CMK (cell line): ENCODE measurements at places on chromosomes 7 and 10.

DNA sequence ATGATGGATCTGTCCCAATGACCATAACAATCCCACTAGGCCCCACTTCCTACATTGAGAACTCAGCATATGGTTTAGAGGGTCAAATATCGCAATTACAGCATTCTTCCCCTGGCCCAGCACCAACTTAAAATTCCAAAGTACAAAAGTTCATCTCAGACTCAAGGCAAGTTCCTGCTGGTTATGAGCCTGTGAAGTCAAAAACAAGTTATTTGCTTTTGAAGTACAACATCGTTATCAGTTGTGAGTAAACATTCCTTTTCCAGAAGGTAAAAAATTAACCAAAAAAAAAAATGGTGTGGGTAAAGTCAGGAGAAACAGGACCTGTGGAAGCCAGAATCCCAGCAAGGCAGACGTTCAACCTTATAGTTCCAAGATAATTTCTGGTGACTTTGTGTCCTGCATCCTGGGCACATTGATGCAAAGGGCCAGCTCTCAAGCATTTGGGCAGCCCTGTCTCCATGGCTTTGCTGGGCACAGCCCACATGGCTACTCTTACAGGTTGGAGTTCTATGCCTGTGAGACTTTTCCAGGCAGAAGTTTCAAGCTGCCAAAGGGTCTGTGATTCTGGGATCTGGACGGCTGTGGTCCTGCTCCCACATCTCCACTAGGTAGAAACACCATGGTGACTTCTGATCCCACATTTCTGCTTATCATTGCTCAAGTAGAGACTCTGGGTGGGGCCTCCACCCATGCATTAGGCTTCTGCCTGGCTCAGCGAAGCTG, 37.5 kb downstream of the AKR1C8 start:
- DNase-seq, result no peak

DNA sequence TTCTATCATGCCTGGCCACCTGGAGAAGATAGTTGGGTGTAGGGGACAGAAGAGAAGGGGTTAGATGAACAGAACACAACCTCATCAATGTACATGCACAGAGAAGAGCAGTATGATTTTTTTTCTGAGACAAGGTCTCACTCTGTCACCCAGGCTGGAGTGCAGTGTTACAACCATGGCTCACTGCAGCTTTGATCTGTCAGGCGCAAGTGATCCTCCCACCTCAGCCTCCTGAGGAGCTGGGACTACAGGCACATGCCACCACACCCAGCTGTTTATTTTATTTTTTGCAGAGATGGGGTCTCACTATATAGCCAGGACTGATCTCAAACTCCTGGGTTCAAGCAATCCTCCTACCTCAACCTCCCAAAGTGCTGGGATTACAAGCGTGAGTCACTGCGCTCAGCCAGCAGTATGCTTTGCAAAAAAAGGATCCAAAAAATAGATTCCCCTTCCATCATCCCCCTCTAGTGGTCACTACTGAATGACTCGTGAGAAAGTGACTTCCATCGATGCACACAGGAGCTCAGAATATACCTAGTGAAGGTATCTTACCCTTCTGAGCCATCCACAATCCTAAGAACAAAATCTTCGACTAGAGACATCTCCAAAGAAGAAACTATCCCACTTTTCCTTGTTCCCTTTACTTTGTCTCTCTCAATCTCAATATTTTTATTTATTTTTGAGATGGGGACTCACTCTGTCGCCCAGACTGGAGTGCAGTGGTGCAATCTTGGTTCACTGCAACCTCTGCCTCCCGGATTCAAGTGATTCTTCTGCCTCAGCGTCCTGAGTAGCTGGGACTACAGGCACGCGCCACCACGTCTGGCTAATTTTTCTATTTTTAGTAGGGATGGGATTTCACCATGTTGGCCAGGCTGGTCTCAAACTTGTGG, 21.0 kb downstream of the ZCWPW1 start:
- no peak for DNase-seq

GRCh38 chr7:22385326-22385725, 28.4 kb upstream of the RAPGEF5 start:
- no peak for DNase-seq

GRCh38 chr7:39199006-39199405, 221.3 kb downstream of the POU6F2 start:
- DNase-seq, result no peak

DNA sequence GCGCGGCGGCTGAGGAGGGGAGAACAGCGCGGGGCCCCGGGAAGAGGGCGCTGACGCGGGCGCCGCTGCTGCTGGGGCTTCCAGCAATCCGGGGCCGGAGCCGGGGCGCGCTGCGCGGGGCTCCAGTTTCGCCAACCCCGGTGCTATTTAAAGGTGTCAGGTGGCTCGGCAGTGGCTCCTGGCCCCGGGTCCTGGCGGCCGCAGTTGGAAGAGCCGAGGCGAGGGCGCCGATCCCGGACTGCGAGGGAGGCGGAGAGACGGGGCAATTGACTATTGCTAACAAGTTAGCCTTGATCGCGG, 347 bp downstream of the LBX1 start:
- DNase-seq, result no peak

DNA sequence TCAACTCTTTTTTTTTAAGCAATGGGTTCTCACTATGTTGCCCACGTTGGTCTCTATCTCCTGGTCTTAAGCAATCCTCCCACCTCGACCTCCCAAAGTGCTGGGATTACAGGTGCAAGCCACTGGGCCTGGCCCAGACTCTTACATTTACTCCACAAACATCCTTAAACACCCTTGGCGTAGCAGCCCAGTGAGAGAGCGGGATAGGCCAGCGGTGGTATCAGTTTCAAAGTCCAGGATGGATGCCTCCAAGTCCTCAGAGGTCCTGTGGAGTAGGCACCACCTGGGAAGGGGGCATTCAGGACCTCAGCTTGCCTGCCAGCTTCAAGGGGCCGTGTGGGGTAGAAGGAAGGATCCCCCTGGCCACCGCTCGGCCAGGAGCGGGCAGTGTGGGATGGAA, 18.1 kb upstream of the VPS37D start:
- no peak for DNase-seq

DNA sequence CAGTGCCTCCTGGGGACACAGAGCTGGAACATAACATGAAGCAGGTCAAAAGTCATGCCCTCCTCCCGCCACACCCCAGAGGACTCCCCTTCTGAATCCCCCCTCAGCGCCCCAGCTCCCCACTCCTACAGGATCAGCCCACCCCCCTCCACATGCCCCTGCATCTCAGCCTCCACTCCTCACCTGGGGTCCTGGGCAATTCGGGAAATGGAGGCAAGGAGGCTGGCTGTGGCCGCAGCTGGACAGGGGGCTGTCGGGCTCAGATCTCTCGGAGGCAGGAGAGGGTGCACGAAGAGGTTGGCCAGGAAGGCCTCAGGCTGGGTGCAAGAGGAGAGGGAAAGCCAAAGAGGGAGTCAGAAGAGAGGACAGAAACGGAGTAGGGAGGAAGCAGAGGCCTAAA, 7.8 kb downstream of the ATG9B start:
- no peak for DNase-seq

DNA sequence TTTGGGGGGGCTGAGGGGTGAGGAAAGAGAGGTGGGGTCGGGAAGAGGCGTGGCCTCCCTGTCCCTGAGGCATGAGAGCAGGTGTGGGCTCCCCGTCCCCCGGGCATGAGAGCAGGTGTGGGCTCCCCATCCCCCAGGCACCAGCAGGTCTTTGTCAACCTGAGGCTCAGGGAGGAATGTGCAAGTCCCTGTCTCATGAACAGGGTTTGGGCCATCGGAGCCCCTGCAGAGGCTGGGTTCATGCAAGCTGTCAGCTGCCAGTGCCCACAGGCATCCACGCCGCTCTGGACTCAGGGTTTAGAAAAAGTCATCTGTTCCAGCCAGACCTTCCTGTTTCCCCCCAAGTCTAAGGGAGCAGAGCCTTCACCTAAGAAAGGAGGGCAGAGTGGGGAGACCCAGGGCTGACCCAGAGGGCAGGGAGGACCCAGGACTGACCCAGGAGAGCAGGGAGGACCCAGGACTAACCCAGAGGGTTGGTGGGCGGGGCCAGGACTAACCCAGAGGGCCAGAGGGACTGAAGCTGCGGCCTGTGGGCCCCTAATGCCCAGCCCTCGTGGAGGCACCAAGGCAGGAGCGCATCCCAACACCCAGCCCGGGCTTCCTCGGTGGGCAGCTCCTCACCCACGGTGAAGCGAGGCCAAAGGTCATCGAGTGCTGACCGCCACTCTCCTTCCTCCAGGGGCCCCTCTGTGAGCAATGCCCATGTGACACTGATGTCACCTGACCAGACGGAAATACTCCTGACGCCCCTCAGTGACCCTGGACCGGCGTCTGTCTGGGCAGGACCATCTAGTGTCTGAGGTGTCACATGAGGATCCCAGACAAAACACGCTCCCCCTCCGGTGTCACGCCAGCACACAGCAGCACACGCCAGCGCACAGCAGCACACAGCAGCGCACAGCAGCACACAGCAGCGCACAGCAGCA, 28.9 kb upstream of the GPR146 start:
- DNase-seq, result no peak

GRCh38 chr7:45919231-45919784, 1.8 kb downstream of the IGFBP3 start:
- DNase-seq, result no peak

GRCh38 chr10:47287365-47287802, 12.6 kb upstream of the GDF10 start:
- no peak for DNase-seq

DNA sequence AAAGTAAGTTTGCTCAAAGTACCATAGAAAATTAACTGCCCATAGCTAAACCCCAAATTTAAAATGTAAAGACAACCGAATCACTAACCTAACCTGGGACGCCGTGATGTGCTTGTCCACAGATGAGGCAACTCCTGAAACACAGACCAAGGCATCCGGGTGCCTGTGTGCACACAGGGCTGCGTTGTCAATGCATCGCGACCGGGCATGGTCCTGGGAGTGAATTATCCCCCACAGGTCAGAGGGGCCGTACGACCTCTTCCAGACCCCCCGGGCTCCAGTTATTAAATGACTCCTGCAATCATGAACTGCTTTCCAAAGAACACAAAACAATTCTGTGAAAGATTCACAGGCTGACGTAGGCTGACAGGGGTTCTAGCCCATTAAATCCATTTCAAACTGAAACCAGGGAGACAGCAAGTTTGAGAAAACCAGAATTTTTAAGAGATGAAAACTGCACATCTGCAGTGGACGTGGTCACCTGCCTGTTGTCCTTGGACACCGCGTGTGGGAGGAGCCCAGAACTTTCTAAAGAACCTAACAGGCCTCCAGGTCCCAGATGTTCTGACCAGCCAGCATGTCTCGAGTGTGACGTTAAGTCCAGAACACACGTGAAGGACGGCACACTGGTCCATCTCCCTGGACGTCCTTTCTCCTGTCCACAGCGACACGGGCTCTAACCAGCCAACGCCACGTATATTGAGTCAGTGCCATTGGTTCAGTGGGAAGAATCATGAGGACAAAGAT, 297.8 kb downstream of the DNAJB6 start:
- no peak for DNase-seq
